ENCODE measurements at places on chromosomes 12 and 14.

DNA sequence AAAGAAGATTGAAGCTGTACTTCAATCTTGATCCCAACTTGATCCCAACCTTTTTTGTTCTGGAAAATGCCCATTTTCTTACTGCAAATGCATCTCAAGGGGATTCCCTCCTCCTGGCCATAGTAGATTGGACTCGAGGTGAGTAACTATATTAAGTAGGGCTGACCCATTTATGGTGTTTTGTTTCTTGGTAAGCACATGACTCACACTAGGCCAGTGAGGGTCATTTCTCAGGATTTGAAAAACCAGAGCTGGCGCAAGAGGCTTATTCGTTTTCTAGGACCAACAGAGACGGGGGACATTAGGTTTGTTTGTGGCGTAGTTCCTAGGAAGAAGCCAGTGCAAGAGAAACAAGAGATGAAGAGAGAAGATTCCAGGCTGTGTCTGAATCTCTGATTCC is 51.4 kb downstream of the MRPL42 start:
- DNase-seq = peak; percentile 37

- no peak for DNase-seq
These were observed 329.0 kb downstream of the C12orf75 start for GRCh38 chr12:105659355-105660075.

DNA sequence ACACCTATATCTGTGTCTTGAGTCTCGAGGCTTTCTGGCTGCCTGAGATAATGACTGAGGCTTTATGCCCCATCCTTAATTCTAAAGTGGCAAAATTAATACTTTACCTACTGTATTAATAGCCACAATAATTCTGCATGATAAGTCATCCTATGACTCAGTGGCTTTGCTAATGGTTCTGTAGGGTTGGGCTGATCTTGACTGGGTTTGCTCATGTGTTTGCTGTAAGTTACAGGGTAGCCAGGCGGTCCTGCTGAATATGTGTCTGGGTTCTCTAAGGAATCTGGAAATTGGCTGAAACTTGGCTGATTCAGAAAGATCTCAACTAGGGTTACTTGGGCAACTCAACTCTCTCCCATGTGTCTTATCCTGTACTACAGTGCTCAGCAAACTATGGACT is 21.7 kb downstream of the MGST1 start:
- no peak for DNase-seq

DNA sequence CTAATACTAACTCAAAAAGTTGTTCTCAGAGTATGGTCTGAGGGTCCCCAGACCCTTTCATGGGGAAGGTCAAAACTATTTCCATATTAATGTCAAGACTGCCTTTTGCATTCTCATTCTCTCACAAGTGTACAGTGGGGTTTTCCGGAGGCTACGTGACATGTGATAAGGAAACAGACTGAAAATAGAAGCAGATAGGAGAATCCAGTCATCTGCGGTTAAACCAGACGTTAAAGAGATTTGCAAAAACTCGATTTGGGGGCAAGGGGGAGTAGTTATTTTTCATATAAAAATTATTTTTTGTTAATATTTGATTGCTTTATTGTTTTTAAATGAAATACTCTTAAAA is 1.0 kb upstream of the NAP1L1 start:
- no peak for DNase-seq

DNA sequence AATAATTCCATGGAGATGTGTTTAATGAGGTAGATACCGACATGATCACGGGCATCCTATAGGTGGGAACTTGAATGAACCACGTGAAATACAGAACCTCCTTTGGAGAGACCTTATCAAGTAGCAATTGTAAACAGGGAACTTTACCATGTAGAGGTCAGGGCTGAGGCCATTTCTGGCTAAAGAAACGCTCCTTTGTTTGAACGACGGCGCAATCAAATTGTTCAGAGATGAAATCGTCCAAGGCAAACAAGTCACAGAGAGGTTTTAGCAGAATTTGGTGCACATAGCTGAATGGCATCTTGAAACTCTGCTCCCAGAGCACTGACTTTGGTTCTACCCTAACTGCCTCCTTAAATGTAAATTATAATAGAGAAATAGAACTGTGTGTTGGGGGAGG is 9.8 kb downstream of the PRIMA1 start:
- no peak for DNase-seq

DNA sequence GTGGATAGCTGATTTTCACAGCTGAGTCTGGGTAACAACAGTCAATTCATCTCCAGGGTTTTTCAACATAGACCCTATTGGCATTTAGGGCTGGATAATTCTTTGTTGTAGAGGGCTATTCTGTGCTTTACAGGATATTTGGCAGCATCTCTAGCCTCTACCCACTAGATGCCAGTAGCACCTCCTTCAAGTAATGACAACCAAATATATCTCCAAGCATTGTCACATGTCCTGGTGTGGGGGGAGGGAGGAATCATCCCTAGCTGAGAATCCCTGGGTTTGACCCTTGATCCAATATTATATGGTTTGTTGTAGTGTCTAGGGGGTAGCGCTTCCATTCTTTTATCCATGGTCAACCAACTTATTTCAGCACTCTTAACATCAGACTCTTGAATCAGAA is 157.2 kb downstream of the ANO4 start:
- DNase-seq = no peak

- DNase-seq = no peak
These were observed 208.2 kb upstream of the RTL1 start for GRCh38 chr14:101111620-101112290.

- DNase-seq = no peak
These were observed 5.4 kb downstream of the SFSWAP start for GRCh38 chr12:131716282-131716681.

- DNase-seq = no peak
These were observed 375.9 kb downstream of the GALC start for GRCh38 chr14:87617079-87617478.

- peak; percentile 9 for DNase-seq
These were observed 303.5 kb downstream of the EGLN3 start for GRCh38 chr14:33647385-33647786.

DNA sequence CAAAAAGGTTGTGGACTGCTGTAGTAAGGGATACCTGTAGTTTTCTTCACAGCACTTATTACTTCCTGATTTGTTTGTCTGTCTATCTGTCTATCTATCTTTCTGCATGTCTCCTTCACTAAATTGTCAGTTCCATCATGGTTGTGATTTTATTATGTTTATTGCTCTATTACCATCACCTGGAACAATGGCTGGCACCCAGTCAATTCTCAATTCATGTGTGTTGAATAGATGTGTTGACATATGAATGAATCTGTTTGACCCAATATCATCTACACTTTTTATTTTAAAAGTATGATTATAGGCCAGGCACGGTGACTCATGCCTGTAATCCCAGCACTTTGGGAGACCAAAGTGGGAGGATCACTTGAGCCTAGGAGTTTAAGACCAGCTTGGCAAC is 224.4 kb downstream of the NUBPL start:
- no peak for DNase-seq

DNA sequence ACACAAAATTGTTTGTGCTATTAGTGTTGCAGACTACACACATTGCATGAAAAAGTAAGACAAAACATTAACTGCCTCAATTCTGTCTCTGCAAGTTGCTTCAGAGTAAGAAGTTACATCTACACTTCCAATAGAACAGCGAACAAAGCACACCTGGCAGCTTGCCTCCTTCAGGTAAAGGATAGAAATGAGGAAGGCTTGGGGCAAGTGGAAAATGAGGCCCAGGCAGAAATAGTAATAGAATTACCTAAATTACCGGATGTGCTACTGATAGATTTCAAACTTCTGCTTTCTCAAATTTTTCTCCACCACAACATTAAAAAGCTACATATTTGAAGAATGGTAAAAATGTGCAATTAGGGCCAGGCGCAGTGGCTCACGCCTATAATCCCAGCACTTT is 37.7 kb downstream of the CCDC175 start:
- no peak for DNase-seq

- no peak for DNase-seq
These were observed 31.0 kb downstream of the EID3 start for GRCh38 chr12:104334581-104334980.

GRCh38 chr12:62817556-62818271 is 117.2 kb downstream of the PPM1H start:
- no peak for DNase-seq

DNA sequence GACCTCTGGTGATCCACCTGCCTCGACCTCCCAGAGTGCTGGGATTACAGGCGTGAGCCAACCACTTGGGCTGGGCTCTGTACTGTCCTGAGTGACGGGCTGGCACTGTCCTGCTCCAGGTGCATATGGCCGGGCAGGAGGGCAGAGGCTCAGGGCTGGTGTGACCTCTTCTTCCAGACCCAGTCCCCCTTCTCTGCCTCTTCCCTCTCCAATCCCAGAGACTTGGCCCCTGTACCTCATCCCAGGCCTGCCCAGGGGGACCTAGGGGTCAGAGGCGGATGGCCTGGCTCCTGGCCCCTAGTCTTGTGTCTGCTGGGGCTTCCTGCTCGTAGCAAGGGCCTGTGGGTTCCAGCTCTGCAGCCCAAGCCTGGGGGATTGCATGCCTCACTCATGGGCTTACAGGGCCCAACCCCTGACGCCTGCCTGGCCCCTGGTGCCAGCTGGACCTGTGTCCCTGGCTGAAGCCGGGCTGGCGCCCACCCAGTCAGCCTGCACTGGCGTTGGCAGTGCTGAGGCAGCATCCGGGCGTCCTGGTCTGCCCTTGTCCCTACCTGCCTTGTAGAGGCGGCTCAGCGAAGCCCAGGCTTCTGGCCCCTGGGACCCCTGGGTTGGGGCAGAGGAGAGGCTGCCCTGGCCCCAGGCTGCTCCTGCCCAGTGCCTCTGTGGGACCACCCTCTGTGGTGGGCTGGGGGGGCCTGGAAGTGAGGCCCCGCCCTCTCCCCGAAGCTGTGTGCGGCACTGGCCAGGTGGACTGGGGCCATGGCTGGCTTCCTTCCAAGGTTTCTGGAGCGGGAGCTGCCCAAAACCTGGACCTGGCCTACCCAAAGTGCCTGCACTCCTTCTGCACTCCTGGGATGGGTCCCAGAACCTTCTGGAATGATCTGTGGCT is 4.3 kb downstream of the TEDC1 start:
- no peak for DNase-seq

- DNase-seq = peak; percentile 20
These were observed 652 bp downstream of the BAZ1A start for GRCh38 chr14:34874386-34875030.

GRCh38 chr12:125684968-125685790 is 619.9 kb downstream of the AACS start:
- DNase-seq = no peak

GRCh38 chr14:76963372-76963771 is 65.1 kb downstream of the IRF2BPL start:
- no peak for DNase-seq

DNA sequence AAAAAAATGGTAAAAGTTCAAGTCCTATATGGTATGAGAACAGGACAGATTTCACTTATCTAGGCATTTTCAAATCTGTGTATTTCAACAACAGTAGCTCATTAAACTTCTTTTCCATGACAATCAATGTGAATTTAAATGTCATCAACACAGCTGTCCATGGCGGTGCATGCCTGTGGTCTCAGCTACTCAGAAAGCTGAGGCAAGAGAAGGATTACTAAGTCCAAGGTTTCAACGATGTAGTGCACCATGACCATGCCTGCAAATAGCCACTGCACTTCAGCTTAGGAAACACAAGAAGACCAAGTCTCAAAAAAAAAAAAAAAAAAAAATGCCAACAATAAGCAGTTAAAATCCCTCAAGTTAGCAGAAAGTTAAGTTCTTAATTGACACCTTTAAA is 214.6 kb downstream of the C12orf50 start:
- no peak for DNase-seq

- no peak for DNase-seq
These were observed 5.4 kb upstream of the CCDC177 start for GRCh38 chr14:69580009-69580577.

DNA sequence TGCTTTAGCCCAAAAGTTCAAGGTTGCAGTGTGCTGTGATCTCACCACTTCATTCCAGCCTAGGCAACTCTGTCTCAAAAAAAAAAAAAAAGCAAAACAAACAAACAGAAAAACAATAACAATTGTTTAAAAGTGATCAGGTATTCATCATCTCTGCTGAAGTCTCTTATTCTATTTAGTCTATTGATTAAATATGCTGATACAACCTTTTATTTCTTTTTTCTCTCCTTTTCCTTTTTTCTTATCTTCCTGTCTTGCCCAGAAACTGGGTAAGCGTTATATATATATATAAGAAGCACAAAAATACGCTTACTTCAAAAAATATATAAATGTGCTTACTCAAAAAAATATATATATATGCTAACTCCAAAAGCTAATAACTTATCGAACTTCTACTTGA is 213.8 kb upstream of the EEA1 start:
- no peak for DNase-seq

- DNase-seq = peak; percentile 64
These were observed 845 bp upstream of the RARG start for GRCh38 chr12:53232646-53233461.

GRCh38 chr14:100472094-100472455 is 115.1 kb downstream of the BEGAIN start:
- no peak for DNase-seq

- no peak for DNase-seq
These were observed 367.6 kb downstream of the C12orf75 start for GRCh38 chr12:105698075-105698474.

DNA sequence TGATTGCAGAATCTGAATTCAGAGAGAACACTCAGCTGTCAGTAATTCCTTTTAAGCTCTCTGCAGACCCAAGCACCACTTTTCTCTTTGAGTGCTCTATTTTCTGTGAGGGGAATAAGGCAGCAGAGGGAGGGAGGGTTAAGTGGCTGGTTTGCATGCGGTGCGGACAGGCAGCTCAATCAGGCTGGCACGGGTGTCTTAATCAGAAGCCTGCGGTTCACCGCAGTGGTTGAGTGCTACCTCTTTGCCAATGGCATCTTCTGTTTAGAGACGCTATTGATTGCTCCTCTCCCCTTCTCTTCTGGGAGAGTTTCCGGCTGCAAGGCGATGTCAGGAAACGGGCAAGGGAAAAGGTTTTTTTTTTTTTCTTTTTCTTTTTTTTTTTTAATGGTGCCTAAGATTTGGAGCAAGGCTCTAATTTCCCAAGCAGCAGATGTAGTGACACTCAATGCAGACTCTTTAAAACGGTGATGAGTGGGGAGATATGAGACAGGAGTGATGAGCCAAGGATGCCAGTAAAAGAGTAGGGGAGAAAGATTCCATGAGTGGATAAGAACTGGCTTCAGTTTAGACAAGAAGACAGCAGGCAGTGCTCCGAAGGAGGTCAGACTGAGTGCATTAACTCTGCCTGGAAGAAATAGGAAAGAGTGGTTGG is 533.7 kb upstream of the SEL1L start:
- DNase-seq = no peak

DNA sequence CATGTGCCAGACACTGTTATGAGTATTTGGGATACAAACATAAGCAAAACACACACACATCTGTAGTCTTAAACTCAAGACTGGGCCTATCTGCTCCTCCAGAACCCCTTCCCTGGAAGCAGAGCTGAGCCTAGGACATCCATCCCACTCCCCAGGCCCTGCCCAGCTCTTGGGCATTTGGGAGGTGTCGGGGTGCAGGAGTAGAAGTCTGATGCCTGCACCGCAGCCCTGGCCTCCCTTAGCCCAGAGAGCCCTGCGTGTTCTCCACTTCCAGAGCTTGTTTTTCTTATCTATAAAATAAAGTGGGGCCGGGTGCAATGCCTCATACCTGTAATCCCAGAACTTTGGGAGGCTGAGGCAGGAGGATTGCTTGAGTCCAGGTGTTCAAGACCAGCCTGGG is 11.7 kb downstream of the HSP90AA1 start:
- no peak for DNase-seq
